ENCODE measurements at places on chromosomes 6 and 20.

DNA sequence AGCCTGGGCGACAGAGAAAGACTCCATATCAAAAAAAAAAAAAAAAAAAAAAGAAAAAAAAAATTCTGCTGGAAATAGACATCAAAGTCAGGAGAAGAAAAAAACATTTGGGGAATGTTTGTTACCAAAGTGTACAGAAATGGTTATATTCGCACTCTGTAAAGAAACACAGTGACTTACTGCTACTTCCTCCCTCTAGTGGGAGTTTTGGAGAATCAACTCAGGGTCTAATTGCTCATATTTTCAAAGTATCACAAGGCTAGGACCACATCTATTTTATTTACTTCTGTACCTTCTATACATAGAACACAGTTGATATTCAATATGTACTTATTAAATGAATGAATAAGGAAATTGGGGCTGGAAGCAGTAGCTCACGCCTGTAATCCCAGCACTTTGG lies 24.4 kb downstream of the ARG1 start:
- DNase-seq = no peak

- no peak for DNase-seq
Measured at GRCh38 chr6:72650081-72650745, 28.3 kb downstream of the KCNQ5 start.

- DNase-seq = no peak
Measured at GRCh38 chr6:43171707-43172103, 636 bp downstream of the SRF start.

DNA sequence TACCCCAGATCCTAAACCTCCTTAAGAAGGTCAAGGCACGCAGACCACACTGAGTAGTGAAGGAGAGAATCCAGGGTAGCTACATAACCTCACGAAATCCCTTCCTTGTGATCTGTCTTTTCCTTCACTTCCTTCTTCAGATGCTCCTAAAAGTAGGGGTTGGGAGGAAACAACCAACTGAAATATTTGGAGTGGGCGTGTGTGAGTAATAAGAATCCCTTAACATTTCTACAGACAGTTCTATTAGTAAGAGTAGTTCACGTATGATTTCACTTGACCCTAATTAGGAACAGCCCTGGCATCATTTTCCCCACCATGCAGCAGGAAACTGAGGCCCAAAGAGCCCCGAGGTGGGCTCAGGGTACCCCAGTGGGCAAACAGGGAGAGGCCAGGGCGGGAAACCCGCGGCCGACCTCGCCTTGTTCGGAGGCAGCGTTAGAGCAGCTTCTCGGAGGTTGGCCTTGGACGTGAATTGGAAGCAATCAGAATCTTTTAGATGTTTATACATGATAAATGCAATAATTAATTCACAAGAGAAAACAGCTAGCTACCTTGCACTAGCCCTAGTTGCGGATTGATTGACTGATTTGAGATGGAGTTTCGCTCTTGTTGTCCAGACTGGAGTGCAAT lies 859 bp upstream of the RAE1 start:
- peak; percentile 83 for DNase-seq

- DNase-seq = no peak
Measured at GRCh38 chr6:72620871-72621290, 983 bp upstream of the KCNQ5 start.

DNA sequence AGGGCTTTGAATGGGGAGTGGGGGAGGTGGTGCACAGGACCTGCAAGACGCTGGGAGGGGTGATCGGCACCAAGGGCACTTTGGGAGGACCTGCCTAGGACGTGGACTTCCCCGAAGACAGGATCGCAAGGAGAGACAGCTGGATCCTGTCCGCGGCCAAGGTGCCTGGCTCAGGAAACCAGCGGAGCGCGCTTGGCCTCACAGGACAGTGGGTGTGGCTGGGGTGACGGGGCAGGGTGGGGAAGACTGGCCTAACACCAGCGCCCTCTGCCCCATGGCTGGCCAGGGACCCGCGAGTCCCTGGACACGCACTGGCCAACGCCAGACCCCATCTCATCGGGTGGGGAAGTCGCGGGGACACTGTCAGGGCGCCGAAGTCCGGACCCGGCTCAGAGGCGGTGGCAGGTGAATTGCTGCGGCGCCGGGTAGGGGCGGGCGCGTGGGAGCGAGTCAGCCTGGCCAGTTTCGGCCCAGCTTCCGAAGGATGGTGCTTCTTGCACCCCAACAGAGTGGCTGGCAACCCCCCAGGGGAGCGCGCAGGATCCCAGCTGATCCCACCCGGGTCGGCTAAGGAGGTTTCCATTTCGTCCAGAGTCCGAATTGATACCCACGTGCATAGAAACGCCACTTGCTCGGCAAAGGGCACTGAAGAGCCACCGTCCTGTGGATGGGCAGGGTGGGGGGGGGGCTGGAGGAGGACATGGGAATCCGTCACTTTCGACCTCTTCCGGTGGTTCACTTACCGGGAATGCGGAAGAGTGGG lies 785 bp upstream of the THBD start:
- no peak for DNase-seq

GRCh38 chr6:127956260-127956888 lies 55.5 kb upstream of the THEMIS start:
- no peak for DNase-seq

GRCh38 chr6:122276637-122277036 lies 122.8 kb upstream of the HSF2 start:
- DNase-seq = no peak

DNA sequence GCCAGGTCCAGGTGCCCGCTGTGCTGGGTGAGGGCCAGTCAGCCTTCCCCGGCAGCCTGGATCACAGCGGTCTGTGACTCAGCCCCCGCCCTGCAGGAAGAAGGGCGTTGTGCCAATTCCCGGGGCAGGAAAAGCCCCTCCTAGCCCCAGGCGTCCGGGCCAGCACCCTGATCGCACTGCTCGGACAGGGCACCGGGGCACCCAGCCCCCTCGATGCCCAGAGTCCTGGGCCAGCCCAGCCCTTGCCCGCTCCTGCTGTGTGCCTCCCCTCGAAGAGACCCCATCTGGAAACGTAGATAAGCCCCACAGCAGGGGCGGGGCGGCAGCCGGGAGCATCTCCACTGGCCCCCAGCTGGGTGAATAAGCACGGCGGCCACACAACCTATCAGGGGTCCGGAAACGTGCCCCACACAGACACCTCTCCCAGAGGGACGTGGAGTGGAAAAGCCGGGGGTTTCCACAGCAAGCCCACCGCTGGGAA lies 9.9 kb downstream of the LAMA5 start:
- DNase-seq = no peak

All from inflammatory macrophage treated with lipopolysaccharide for 1 hour (primary cell).